Hypothalamus (tissue), 51 donors: ENCODE measurements at places on chromosomes 5 and 9.

- DNase-seq, result no peak
Measured at GRCh38 chr5:141412854-141413539, at the start of gene PCDHGA10. PCDHGA10 (plus strand) TSS chr5:141412987; CDS start chr5:141413176, 189 bp downstream.

GRCh38 chr9:81787747-81788632 lies 98.6 kb upstream of the TLE1 start:
- DNase-seq, result no peak

- DNase-seq, result no peak
Measured at GRCh38 chr5:125006011-125006685, 259.7 kb upstream of the ZNF608 start.

DNA sequence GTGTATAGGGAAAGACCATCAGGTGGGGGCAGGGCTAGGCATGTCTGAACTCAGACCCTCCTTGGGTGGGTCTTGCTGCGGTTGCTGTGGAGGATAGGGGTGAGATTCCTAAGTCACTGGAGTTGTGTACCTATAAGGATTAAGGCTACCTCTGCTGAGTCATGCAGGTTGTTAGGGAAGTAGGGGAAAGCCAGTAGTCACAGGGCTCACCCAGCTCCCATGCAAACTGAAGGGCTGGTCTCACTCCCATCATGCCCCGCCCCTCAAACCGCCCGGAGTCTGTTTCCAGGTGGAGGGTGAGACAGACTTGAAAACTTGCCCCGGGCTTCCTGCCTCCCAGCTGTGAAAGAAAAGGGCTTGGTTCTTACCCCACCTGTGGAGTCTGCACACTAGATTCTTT lies 161.8 kb downstream of the CAVIN4 start:
- DNase-seq, result no peak

- DNase-seq, result no peak
Measured at GRCh38 chr5:132607095-132607494, 50.3 kb downstream of the RAD50 start.

DNA sequence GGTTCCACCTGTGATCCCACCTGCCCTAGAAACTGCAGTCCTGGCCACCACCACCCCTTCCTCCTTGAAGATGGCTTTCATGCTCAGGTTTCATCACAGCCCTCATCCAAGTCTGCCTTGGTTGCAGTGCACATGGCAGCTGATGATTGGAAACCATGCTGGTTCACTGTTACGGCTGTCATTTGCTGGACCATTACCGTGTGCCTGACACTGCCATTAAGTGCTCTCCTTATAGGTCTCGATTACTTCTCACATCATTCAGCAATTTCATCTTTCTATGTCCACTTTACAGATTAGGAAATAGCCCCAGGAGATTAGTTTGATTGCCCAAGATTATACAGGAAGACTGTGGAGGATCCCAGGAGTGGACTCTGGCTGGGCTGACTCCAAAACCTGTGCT lies 123.9 kb downstream of the ICE1 start:
- DNase-seq, result no peak

DNA sequence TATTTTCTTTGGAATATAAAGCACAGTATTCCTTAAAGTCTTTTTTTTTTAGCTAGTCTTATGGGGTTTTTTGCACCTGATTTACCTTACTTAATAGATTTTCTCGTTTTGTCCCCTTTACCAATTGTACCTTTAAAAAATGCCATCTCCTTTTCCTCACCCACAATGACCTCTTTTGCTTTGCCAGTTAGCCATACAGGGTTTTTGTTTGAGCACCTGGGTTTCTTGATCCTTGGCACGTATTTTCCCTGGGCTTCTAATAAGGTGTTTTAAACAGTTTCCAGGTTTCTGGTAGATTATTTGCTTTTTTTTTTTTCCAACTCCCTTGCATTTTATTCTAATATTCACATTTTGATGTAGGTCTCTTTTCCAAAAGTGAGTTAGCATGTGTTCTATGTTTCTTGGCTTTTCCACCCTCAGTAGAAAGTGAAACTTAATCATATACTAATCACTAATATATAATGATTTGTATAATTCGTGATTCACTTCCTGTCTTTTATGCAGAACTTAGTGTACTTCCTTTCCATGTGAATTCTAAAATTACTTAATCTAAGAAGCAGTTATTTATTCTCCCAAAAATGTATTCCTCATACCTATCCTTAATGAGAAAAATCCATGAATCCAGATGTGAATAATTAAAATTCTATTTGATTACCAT lies 673.9 kb upstream of the RGMB start:
- no peak for DNase-seq

- peak; percentile 47 for DNase-seq
Measured at GRCh38 chr5:135457424-135458071, 5.4 kb upstream of the TIFAB start.

- DNase-seq, result no peak
Measured at GRCh38 chr9:124263213-124263612, 5.5 kb downstream of the NEK6 start.

DNA sequence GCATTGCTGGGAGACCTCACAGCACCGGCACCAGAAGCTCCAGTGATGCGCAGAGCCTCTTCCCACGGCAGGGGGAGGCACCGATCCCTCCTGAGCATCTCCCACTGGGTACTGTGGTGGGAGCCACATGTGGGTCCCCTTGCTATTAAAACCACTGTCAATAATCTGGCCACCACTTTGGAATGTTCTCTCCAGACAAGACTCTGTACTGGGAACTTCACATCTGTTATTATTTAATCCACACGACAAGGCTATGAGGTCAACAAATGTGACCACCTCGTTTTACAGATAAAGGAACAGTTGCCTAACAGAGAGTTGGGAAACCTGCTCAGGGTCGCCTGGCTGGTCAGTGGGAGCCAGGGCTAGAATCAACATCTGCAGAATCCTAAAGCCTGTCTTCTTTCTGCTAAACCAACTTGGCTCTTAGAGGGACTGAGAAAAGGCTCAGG lies 72.7 kb downstream of the EPB41L4B start:
- no peak for DNase-seq

DNA sequence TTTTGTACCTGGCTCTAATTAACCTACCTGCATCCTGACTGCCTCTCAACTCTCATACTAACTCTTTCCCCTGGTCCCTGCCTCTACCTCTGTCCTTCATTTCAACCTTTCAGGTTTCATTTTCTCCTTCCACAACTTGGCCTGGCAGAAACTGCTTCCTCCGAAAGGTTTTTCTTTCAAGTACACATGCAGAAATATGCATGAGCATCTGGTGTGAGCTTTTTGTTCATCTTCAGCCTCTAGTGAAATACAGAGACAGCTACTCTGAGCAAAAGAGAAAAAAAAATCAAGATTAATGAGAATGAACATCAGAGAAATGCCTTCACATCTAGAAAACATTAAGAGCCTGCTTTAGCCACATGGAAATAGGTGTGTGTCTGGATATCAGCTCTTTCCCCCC lies 297.9 kb upstream of the PCSK5 start:
- no peak for DNase-seq

DNA sequence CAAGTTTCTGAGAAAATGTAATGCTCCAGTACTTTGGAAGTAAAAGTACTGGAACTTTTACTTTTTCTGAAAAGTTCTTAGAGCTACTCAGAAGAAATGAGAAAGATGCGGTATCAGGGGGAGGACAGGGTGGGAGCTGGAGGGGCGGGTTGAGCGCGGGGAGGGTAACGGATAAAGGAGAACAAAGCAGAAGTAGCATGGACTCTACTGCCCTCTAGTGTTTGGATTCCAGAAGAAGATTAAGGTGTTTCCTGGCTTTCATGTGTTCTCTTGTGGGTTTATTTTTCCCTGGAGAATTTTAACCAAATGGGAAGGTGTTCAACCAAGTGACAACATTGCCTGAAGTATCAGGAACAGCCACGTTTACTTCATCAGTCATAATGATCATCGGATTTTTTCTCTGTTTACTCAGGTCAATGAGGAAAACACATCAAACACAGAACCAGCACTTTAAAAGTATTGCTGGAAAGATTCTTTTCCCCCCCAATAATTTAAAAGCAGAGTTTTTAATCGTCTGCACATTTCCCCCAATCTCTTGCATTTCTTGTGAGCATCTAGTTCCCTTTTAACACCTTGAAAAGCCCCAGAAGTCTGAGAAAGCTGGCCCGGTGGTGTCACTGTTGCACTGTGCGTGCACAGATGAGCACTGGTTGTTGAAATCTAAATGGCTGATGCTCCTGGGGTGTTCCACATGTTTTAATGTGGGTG lies 190.6 kb downstream of the MPDZ start:
- peak; percentile 4 for DNase-seq

DNA sequence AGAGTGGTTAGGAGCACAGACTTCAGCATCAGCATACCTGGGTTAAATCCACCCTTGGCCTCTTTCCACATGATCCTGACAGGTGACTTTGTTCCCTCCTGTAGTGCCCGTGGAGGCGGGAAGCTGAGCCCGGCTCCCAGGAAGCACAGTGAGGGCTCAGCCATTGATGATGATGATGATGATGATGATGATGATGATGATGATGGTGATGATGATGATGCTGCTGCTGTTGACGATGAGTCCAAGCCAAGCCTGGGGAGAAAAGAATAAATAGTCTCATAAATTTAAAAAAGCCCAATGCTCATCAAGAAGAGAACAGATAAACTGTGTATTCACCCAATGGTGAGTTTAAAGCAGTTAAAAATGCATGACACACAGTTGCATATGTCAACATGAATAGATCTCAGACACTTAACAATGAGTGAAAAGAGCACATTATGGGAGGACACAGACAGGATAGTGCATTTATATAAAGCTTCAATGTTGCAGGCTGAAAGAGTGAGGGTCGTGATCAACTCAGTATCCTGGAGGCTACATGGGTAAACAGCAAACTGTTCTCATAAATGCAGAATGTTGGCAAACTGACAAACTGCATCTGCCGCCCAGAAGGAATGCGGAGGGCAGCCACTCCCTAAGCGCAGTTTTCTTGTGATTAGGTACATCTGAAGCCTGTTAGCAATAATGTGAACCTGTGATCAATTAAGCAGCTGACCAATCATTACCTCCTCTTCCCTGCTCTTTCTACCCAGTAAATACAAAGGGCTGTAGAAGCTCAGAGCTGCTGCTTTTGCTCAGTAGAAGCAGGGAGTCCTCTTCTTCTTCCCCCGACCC lies 11.7 kb upstream of the CFAP157 start:
- no peak for DNase-seq

- DNase-seq, result no peak
Measured at GRCh38 chr9:74500584-74500924, 3.4 kb downstream of the RORB start.

- no peak for DNase-seq
Measured at GRCh38 chr5:17304282-17304681, 86.9 kb downstream of the BASP1 start.

DNA sequence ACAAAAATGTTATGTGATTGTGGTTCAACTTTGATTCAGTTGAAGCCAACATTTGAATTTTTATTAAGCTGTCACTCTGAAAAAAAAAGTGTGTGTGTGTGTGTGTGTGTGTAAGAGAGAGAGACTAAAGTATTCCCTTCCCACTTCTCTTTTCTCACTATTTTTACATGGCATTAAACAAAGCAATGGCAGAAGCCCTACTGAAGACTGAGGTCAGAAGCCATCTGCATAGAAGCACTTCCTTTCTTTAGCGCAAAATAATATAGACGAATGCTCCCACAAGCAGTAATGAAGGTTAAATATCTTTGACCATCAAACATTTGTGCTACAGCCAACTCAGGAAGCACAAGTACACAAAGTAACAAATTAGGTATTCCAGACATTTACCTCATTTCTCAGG lies 540.5 kb downstream of the KCTD16 start:
- no peak for DNase-seq

DNA sequence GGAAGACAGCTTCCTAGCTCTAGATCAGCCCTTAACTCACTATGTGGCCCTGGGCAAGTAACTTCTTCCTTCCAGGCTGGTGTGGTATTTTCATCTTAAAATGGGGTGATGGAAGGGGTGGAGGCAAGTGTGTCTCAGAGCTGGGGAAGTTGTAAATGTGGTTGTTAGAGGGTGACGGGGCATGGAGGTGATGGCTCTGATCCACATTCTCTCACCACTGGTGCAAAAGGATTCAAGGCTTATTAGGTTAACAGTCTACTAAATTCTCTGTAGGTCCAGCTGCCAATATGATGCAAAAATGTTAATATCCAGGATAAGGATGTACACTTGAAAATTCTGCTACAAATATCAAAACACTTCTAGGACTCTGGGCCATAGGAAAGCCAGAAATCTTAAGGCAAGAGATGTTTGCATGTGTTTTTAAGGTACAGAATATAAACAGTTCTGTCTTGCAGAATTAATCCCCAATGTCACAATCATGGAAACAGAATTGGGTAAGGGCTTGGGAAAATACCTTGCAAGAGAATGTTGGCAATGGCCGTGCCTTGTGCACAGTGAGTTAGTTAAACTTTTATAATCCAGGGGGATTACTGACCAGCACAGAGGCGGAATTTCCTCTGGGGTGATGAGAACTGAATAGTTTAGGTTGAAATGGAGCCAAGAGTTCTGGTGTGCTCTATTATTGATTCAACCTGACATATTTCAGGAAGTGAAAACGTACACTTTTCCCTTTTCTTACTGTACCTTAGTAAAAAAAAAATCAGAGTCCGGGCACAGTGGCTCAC lies 19.8 kb downstream of the TNFSF15 start:
- no peak for DNase-seq

- DNase-seq, result no peak
Measured at GRCh38 chr5:148839960-148840359, 13.5 kb downstream of the ADRB2 start.

DNA sequence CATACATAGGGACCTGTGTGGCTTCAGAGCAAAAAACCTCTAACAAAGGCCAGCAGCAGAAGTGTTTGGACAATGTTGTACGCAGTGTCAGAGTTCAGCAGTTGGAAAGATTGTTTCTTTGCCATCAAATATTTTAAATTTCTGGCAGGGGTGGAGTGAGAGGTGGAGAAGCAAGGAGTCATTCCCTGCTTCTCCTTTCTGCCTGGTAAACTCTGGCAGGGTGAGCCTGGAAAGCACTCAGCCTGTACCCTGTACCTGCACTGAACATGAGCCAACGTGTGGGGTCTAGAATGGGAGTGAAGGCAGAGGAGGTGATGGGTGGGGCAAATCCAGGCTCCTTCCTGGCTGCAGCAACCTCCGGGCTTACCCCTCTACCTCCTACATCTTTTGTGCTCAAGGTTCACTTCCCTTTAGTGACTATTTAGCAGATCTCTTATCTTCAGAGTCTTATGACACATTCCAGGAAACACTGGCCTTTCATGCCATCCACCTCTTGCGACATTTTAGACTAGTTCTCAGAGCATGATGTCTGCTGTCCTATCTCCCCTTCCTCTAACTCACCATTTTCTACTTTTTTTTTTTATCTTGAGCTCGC lies 445.0 kb upstream of the PIK3R1 start:
- DNase-seq, result no peak

DNA sequence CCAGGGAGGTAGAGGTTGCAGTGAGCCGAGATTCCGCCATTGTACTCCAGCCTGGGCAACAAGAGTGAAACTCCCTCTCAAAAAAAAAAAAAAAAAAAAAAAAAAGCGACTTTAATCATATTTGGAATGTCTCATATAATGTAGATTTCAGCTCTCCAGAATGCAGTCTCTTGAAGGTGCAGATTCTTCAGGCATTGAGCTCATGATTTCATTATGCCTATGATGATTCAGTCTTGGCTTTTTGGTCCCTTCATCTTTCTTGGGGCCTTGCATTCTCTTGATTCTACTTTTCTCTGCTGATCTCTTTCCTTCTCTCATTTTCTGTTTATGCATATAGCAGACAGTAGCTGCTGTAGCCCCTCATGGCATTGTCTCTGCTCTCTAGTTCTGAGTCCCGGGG lies 22.9 kb downstream of the KDM4C start:
- DNase-seq, result no peak

GRCh38 chr9:133129001-133129795 lies 8.2 kb upstream of the RALGDS start:
- DNase-seq, result peak; percentile 67
